ENCODE measurements at places on chromosomes 3 and 15.

DNA sequence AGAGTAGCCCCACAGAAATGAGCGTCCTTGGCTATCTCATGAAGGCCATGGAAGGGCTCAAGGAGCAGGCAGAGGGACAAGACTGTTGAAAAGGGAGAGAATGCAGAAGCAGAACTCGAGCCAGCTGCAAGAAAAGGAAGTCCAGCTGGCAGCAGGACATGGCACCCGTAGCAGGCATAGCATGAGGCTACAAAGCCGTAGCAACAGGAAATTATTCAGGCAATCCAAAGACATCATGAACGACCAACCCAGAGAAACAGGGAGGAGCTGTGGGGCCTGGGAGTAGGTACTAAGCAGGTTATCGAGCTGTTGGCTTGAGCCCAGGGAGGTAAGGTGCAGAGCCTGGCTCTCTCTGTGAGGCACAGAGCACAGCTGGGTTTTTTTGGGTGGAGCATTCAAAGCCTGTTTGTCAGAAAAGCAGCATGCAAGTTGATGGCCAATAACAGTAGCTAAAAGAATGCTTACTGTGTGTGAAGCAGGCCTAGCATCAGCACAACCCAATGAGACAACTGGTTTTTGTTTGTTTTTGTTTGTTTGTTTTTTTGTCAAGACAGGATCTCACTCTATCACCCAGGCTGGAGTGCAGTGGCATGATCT lies 144.0 kb upstream of the SMAD3 start:
- DNase-seq, result no peak

DNA sequence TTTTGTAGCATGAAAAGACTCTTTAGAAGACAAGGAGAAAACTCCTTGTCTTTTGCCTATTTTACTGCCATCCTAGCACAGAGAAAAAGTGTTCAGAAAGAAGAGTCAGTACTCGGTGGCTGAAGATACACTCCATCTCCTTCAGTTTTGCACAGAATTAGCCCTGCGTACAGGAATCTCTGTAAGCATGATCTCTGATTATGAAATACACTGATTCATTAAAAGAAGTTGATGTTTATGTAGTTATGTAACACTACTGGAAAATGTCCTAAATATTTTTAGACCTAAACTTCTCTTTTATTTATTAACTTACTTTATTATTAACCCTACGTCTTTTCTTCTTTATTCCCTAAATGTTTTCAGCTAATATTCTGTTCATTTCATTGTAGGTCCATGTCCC lies 138.4 kb downstream of the LEKR1 start:
- no peak for DNase-seq

GRCh38 chr15:78374436-78375393 lies 34.6 kb downstream of the CRABP1 start:
- DNase-seq, result no peak

DNA sequence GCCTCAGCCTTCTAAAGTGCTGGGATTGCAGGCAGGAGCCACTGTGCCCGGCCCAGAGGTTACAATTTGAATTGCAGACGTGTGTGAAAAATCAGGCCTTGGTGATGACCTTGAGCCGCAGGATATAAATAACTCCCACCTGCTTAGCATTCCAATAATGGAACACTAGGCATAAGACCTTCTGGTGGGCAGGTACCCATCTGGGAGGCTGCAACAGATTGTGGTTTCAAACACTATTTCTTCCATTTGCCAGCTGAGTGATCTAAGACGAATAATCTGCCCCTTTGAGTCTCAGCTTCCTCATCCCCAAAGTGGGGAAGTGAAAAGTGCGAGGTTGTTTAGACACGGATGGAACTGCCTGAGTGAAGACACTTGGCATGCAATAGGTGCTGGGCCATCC lies 47.7 kb upstream of the HERC1 start:
- DNase-seq, result no peak

- no peak for DNase-seq
These were observed 231.4 kb downstream of the CDIN1 start for GRCh38 chr15:36810656-36811449.

DNA sequence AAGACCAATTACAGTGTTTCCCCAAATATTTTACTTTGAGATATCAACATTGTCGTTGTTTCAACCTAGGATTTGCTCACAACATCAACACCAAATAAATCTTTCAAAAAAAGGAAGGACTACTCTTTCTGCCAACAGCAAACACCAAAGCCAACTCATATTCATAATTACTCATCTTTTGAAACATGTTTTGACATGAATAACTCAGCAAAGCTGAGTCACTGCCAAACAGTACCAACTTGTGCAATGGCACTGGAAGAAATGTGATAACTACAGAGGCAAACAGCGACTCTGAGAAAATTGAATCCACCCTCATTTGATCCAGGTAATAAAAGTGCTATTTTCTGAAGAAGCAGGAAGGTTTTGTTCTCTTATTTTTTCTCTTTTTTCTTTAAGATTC lies 67.2 kb downstream of the PEX5L start:
- DNase-seq, result no peak

DNA sequence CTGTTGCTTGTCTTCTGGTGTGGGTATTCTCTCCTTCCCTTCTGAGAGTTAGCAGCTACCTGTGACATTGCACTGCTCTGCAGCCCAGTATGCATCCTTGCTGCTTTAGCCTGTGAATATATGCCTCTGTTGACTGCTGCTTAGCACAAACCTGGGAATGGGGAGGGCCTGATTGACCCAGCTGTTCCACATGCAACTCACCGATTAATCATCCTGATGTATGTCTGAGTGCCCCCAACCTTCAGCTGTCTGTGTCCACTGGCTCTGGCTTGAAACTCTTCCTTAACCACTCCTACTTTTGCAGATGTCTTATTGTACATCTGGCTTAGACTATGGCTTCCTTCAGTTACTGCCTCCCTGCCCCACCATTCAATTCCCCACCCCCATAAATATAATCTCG lies 119.1 kb downstream of the RASA2 start:
- DNase-seq, result no peak

GRCh38 chr15:39272901-39273300 lies 308.0 kb upstream of the THBS1 start:
- no peak for DNase-seq

DNA sequence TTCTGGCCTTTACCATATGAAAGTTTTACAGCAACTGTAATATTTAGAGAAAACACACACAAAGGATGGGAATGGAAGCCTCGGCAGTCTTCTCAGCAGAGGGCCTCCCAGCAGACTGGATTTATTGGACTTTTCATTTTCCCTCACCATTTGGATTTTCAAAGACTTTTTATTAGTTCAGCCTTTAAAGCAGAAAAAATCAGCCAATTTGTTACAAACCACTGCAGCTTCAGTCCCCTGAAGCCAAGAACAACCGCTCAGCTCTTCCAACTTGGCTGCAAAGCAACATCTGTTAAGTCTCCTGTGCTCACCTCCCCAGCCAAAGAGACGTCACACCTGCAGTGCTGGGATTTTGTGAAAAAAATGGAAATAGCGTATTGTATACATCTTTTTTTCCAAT lies 120.8 kb downstream of the GMPS start:
- DNase-seq, result no peak

- no peak for DNase-seq
These were observed 41.4 kb upstream of the BSN start for GRCh38 chr3:49512781-49513355.

DNA sequence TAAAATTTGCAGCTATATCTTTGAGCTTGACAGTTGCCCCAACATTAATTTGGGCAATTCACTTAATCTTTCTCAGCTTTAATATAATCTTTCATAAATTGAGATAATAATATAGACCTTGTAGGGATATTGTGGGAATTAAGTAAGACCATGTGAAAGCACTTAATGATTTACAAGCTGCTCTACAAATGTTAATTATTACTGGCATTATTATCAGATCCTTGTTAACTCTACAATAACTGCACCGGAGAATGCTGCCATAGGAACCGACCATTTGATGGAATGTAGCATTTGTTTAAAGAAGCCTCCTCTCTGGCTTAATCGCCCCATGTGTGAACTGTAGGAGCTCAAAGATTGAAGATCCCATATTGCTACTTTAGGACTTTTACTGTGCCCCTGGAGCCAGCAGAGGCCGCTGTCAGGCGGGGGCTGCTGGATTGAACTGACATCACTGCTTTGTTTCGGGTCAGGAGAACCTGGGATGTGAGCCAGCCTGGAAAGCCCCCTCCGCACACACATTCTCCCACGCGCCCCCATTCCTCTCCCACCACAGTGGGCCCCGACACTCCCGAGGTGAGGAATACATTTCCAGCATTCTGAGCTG lies 154.2 kb upstream of the TNIK start:
- DNase-seq, result no peak

- no peak for DNase-seq
These were observed 9.5 kb downstream of the CMTM7 start for GRCh38 chr3:32401126-32401525.

DNA sequence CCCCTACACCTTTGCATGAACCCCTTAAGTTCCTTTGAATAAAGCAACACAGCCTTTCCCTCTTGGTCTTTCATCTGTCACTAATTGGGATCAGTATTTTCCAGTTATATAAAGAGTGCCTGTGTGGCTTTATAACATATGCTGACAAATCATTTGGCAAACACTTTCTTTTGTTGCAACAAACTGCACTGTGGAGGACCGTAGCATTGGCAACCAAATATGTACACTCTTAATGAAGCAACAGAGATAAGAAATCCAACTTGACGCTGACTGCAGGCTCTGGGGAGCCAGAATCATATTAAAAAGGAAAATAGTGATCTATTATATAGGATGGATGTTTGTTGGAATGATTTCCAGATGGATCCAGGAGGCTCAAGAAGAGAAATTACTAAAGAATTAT lies 120.1 kb upstream of the PRICKLE2 start:
- no peak for DNase-seq

DNA sequence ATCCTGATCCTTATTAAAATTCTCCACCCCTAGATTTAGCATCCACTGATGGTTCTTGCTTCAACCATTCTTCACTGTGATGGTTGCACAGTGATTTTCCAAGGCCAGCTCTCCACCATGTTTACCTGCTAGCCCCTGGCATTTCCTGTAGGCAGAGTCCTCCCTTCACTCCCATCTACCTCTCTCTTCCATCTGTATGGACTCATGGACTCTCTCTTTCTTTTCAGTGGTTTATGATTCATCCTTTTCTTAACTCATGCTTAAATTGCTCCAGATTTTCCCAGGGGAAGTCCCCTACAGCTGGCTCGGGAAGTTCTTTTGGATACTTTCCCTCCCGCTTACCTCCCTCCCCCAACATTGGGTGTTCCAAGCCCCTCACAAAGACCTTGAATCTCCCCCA lies 18.7 kb downstream of the TGM4 start:
- DNase-seq, result no peak

GRCh38 chr3:101862416-101863165 lies 13.3 kb downstream of the NFKBIZ start:
- no peak for DNase-seq

- DNase-seq, result no peak
These were observed 84.7 kb downstream of the MRPL46 start for GRCh38 chr15:88382482-88382983.

DNA sequence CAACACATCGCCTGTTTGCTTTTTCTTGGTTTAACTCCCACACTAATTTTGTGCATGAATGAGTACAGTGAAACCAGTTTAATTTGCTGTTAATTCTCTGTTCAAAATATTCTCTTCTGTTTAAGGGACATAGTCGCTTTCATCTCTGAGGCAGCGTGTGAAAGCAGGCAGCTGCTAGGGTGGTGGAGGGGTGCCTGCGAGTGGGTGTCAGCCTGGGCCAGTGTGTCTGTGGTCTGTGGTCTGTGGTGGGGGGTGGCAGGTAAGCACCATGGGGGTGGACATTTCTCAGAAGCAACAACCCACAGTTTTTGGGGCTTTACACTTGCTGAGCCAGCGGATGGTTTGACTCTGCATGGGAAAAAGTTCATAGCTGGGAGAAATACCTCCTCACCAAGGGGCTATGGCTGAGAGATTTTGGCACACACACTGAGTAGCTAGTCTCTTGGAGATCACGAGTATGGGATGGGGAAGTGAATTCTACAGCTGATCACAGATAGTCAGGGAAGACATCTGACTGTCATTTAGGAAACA lies 109.2 kb downstream of the EPHB1 start:
- no peak for DNase-seq

DNA sequence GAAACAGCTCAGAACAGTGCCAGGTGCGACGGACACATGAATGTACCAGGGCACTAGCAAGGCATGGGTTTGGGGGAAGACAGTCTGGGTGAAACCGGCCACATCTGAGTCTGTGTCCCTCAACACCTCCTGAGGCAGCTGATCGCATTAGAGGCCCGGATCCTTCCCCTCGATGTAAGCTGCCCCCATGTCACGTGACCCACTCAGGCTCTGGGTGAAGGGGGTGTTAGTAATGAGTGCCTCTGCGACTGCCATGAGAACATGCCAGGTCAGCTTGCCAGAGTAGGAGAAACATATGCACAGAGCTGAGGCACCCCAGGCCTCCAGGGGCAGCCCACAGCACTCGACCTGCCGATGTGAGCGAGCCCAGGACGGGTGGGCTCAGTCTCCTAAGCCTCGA lies 29.7 kb downstream of the PRR23E start:
- DNase-seq, result no peak

DNA sequence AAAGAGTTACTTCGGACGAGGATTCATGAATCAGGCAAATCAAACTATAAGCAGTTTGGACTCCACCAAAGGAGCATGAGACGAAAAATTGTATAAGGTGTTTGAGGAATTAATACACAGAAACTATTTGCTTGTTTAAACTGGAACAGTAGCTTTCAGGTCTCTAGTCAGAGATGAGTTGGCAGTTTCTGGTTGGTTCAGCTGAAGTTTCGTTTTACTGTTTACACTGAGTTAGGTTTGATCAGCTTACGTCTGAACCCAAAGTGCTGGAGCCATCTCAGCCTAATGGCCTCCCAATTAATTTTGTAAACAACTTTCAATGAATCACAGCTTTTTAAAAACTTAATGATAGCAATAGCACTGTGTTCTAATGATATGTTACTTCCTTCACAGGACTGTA lies 703.7 kb downstream of the NLGN1 start:
- peak; percentile 36 for DNase-seq

- no peak for DNase-seq
These were observed 29.0 kb upstream of the FURIN start for GRCh38 chr15:90839187-90840071.

DNA sequence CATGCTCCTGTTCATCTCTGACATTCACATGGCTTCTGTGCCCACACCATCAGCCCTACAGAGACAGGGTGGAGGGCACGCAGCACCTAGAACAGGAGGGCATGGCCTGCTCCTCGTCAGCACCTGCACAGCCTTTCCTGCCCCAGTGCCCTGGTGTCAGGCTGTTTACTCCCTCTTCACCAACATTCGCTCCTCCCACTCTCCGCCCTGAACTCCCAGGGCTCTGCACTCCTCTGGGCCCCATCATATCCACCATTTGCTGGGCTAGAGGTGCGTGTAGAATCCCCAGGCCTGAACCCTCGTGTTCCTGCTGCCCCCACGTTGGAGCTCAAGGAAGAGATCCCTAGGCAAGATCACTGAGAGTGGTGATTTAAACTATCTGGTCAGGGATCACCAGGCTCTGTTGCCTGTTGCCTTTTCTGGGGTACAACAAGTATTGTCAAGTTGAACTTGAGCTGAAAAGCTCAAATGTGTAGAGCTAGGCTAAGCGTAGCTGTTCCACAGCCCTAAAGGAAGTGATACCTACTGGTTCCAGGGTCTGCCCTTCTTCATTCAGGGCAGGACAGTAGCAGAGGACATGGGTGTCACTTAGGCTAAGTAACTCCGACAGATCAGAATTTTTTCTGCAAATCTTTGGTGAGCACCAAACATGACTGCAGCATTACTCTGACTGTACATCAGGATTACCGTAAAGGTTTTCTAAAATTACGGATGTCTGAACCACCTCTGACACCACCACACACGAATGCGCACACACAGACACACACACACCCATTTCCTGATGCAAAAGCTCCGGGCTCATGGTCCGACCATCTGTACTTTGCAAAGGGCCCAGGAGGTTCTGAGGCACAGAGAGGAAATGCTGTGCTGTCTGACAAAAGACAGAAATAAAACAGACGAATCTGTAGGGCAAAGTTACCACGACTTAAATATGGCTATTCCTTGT lies 43.7 kb upstream of the GNB5 start:
- DNase-seq, result no peak

Measured in cerebellar cortex (tissue), 1 donor.